Left ventricle myocardium superior (tissue), 1 donor: ENCODE measurements at places on chromosomes 12 and 14. TPM values are rescaled to one million over a fixed set of nuclear protein-coding genes. Genes with fewer than 3 reads are reported as not detected.

DNA sequence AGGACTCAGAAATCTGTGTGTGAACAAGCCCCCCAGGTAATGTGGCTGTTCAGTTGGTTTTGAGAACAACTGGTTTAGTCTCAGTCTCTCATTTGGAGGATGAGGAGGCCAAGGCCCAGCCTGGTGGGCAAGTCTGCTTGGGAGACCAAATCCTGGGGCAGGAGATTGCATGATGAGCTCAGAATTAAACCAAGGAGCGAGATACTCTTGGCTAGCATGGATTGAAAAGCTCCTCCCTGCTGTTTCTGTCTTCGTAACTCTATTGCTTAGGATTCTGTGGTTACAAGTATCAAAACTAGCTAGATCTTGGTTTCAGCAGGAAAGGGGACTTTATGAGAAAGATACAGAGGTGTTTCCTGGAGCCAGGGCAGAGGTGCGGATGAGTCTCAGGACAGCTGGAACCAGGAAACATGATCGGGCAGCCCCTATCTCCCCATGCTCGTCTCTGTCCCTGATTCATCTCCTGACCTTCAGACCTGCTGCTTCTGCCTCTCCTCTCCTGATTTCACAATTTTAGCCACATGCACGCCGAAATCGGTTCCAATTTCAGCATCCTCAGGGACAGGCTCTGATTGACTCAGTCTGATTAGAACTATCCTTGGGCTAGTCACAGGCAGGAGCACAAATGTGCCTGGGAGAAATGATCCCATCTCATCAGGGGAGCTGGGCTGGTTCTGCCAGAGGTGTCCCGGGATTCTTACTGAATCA is 40.2 kb upstream of the RIN3 start:
- DNase-seq = peak; percentile 57

- no peak for DNase-seq
Measured at GRCh38 chr14:101115652-101116051, 212.1 kb upstream of the RTL1 start.

DNA sequence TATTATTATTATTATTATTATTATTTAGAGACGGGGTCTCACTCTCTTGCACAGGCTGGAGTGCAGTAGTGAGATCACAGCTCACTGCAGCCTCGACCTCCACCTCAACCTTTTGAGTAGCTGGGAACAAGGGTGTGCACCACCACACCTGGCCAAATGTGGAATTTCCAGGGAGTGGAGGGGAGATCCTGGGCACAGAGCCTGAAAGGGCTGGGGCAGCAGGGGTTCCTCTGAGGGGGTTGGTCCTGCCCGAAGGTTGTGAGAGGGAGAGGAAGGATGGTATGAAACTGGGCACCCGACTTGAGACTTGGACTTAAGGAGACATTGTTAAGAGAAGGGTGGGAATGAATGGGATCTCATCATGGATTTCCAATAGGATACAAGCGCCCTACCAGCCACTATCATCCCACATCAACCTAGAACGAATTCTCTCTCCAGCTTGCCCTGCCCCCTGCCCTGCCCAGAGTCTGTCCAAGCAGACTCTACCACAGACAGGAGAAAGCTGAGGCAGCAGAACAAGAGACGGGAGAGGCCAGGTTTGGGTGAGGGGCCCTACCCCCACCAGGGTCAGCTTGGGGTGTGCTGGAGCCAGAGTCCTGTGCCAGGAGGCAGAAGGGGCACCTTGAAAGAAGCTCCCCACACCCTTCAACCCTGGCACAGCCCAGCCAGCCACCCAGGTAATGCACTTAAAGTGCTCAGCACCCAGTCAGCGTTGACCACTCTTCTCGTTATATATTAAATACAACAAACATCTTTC is 2.4 kb upstream of the DYNC1H1 start:
- DNase-seq = no peak

- DNase-seq = no peak
Measured at GRCh38 chr12:78293059-78293686, 462.5 kb downstream of the NAV3 start.

DNA sequence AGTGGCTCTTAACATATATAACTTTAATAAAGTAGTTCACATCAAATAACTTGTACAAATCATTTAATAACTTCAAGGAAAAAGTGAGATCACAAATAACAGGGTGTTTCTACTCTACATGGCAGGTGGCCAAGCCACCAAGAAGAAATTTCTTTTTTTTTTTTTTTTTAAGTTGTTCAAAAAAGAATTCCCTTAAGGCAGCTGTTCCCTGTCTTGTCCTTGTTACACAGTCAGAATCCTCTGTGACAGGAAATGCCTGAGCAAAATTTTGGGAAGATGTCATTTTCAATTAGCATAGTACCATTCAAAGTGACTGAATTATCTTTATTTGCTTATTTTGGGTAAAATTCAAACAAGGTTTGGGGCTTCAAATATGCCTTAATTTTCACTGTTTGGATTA is 79.4 kb downstream of the LIN7A start:
- no peak for DNase-seq

DNA sequence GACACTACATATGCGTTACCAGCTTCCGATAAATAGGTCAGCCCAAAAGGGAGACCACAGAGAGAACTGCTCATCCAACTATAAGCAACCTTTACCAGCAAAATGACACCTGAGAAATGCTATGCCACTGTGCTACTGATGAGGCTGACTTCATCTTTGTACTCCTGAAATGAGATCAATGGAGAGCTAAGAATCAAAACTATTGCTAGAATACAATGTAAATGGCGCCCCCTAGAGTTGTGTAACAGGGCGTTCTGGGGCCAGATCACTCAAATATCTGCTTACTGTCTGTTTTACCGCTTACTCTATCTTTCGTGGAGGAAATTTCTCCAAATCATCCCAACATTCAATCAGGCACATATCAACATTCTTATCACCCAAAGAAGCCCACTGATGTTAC is 4.6 kb downstream of the ZNF384 start:
- DNase-seq = no peak

- no peak for DNase-seq
Measured at GRCh38 chr12:43210485-43211192, 341.4 kb downstream of the ADAMTS20 start.

DNA sequence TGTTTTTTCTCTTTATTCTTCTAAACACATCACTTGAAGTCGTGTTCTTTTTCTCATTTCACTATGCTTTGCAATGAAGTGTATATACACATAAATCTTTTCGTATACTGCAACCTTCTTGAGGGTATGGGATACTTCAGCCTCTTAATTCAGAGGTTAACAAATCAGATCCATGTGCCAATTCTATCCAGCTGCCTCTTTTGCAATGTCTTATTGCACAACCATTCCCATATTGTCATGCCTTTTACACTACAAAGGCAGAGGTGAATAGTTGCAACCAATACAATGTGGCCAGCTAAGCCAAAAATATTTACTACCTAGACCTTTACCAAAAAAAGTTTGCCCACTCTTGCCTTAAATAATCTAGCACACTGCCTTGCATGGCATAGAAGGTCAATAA is 224.5 kb upstream of the FOXG1 start:
- no peak for DNase-seq

The TWF1 gene
- total RNA-seq = 12.4 TPM
